ENCODE measurements at places on chromosomes 6 and 20.

DNA sequence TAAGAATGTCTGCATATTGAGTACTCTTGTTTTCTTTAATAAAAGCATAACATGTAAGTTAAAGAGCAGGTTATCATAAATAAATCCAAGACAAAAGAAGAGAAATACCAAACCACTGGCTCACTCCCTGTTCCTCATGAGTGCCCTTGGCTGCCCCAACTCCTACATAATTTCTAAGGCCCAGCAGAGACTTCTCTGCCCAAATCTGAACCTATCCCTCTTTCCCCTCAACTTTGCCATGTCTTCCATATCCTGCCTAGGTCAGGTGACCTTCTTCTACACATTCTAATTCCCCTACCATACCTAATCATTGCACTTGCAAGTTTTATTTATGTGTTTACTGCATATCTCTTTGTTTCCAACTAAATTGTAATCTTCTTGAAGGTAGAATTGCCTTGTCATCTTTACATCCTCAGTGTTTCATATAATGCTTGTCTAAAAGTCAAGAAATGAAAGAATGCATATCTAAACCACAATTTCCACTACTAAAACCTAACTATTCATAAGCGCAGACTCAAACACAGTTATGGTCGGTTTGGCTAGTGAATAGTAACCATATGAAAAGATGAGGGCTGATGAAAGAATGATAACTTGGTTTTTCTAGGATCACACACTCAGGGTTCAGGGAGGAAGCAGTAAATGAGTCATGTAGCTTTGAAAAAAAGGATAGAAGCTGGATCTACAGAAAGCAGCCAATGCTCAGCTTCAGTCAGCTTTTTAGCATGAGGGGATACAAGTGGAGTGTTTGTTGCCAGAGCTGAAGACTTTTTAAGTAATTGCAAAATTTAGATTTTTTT lies 53.3 kb upstream of the EYA4 start:
- DNase-seq = no peak

DNA sequence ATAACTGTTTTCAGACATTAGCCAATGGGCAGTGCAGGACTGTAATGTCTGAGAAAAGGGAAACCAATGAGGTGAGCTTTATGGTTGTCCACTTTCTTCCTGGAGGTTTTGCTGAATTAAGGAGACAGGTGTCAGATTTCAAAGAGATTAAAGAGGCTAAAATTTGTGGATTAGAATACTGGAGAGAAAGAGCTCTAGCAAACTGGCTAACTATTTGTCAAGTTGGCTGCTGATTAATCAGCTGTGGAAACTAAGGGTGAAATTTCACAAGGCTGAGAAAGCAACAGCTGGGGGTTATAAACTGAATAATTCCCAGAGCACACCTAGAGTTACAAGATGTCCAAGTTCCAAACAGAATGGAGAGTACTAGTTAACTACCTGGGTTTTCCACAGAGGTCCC lies 198.9 kb downstream of the TBC1D32 start:
- no peak for DNase-seq

DNA sequence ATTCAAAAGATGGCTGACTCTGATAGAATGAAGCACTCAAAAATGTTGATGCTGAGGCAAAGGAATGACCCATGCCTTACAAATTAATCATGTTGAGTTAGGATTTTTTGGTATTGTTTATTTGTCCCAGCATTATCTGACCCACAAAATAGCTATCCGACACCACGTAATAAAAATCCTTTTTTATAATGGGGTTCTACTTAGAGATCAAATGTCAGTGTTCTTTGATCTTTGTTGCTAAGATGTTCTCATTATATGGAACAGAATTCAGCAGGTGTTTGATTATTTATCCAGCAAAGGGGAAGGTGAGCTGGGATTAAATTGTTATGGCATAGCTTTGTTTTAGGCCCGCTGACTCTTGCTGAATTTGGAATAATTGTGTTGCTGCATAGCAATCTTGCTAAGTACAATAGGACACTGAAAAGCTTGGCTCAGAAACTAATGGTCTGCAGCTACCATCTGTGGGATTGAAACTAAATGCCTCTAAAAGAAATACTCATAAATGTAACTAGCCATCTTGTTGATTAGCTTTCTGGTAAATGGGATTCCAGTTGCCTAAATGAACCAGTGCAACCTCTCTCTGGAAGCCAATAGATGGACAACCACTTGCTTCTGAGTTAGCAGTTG lies 180.2 kb upstream of the HDAC2 start:
- DNase-seq = no peak

GRCh38 chr20:39311851-39312506 lies 349.8 kb downstream of the DHX35 start:
- DNase-seq = no peak

- no peak for DNase-seq
Observed at GRCh38 chr20:37955511-37955910, 52.6 kb downstream of the VSTM2L start.

- DNase-seq = no peak
Observed at GRCh38 chr20:23246717-23247664, 103.6 kb upstream of the NXT1 start.

- DNase-seq = no peak
Observed at GRCh38 chr6:12355354-12355753, 65.2 kb downstream of the EDN1 start.

GRCh38 chr6:60952500-60952899 lies 1333.5 kb downstream of the KHDRBS2 start:
- no peak for DNase-seq

DNA sequence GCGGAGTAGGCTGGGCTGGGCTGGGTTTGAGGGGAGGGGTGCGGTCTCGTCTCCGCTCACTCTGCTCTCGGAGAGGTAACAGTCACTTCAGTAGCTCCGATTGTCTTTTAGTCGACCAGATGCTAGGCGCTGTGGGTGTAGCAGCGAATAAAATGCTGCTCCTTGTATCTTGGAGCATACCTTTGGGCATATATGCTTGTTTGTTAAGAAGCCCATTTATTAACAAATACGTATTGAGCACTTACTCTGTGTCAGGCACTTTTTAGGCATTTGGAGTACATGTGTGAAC lies 545 bp downstream of the ACTR5 start:
- no peak for DNase-seq

GRCh38 chr6:148850964-148851363 lies 104.1 kb downstream of the UST start:
- no peak for DNase-seq

GRCh38 chr6:70708448-70708847 lies 40.8 kb downstream of the SMAP1 start:
- DNase-seq = no peak

- DNase-seq = no peak
Observed at GRCh38 chr6:145744619-145745018, 9.3 kb upstream of the EPM2A start.

GRCh38 chr6:25882051-25882496 lies 8.0 kb upstream of the SLC17A3 start:
- no peak for DNase-seq

GRCh38 chr20:48706116-48706656 lies 121.6 kb downstream of the PREX1 start:
- no peak for DNase-seq

GRCh38 chr6:130240232-130240631 lies 17.5 kb upstream of the SAMD3 start:
- DNase-seq = no peak

DNA sequence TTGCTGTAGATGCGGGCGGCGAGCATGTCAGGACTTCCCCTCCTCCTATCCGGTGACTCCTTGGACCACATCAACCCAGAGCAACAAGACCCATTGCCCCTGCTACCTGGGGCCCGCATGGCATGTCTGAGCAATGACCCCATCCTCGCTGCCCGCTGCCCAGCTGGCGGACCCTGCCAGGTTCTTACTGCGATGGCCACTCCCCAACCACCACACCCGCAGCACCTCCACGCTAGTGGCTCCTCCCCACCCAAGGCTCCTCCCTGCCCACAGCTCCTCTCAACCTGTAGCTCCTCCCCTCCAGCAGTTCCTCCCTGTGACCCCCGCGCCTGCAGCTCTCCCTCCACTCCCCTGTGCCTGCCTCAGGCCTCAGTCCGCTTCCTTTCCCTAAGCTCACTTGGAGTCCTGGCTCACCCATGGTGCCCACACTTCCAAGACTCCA lies 17.6 kb upstream of the SERPINB9 start:
- DNase-seq = no peak

DNA sequence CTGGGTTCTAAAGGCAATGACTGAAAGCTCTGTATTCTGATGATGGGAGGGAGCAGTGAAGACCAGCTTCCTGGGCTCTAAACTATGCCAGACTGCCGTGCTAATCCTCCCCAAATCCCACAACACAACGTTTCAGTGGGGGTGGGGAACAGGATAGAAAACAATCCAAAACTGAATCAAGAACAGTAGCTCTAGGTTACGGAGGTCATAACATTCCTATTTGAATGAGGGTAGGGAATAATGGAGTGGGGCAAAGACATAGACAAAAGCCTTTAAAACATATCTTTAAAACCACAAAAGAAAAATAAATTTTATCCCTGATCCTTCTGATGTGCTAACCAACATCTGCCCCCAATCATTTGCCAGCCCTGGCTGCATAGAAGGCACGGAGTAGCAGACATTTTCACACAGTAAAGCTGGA lies 7.8 kb downstream of the USP49 start:
- no peak for DNase-seq

DNA sequence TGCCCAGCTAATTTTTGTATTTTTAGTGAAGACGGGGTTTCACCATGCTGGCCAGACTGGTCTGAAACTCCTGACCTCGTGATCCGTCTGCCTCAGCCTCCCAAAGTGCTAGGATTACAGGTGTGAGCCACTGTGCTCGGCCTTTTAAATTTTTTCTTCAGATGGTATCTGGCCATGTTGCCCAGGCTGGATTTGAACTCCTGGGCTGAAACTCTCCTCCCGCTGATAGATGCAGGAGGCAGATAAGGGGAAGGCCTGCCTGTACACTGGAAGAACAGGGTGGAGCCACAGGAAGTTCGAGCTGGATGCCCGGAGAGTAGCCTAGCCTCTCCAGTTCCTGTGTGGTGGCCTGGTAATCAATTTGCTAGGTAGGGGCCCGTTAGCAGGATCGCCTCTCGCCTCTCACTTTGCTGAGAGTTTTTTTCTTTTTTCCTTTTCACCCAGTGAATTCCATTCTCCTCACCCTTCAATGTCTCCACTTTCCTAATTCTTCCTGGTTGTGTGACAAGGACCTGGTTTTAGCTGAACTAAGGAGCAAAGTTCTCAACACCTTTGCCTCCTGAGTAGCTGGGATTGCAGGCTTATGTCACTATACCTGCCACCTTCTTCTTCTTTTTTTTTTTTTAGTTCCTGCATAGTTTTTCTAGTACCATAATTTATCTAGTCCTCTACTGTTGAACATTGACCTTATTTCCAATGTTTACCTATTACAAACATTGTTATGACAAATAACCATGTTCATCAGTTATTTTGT lies 19.4 kb upstream of the ITCH start:
- no peak for DNase-seq

- DNase-seq = no peak
Observed at GRCh38 chr6:16752206-16752866, 8.9 kb downstream of the ATXN1 start.

DNA sequence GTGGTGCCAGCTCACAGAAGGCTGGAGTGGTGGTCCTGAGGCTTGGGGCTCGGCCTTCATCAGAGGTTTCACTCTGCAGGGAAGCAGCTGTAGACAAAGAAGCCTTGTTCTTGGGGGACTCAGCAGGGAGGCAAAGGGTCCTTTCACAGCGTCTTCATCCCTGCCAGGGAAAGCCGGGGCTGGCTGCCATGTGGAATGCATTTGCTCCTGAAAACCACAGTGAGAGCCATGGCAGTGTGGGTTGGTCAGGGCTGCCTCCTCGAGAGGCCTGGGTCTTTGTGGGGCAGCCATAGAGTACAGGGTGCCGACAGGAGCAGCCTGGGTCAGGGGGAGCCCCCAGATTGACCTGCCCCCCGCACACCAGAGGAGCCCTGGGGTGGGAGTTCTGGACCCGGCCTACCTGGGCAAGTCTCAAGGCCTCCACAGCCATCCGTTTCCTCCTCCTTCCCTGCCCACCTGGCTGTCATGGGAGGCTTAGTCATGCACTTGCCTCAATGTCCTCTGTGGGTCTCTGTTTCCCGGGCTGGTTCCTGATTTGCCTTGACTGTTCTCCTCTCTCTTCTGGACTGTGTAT lies 144.0 kb downstream of the CDC5L start:
- no peak for DNase-seq

- DNase-seq = no peak
Observed at GRCh38 chr20:40582531-40582930, 106.5 kb downstream of the MAFB start.

DNA sequence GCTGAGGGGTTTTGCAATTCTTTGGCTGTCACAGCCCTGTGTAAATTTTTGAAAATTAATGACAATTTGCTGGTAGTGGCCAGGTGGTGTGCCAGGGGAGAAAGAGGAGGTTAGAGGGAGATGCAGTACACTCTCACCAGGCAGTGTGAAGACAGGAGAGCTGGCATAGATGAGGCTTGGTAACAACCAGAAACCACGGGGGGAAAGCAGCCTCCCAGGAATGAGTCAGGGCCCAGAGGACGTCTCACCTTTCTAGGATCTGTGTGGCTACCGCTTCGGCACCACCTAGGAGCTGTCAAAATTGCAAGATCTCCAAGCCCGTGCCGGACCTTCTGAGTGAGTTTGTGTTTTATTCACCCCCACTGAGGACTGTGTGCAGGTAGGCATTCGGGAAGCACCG lies 171.4 kb downstream of the PACRG start:
- DNase-seq = no peak

- no peak for DNase-seq
Observed at GRCh38 chr6:11085758-11086435, 7.7 kb upstream of the SMIM13 start.

- DNase-seq = no peak
Observed at GRCh38 chr6:138323821-138324220, 53.9 kb upstream of the SMIM28 start.

GRCh38 chr6:45148711-45149341 lies 179.3 kb upstream of the RUNX2 start:
- DNase-seq = no peak

- DNase-seq = no peak
Observed at GRCh38 chr6:29679962-29680361, 990 bp downstream of the ZFP57 start.

DNA sequence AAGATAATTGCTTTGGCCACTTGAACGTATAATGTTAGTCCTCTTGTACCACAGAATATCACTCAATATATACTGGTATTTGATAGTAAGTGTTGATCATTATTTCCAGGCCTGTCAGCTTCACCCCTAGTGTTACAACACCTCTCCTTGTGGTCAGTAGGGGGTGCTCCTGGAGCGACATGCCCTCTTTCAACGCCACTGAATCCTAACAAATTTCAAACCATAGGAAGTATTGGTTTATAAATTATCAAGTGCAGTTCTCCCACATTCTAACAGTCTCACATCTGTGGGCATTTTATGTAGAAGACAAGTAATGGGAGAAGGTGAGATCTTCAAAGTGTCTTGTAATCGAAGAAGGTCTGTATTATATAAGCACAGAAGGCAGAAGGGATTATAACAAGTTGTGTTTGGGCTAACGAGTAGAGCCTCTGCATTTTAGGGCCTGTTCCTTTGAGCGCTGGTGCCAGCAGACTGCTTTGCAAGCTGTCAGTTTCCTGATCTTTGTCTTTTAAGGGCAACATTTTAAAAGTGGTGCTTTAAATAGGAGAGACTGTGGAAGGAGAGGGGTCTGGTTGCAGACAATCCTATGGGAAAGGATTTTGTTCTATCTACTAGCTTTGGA lies 57.1 kb upstream of the CEP162 start:
- DNase-seq = no peak

- no peak for DNase-seq
Observed at GRCh38 chr6:160963651-160964050, 27.9 kb upstream of the MAP3K4 start.
